Type B pancreatic cell (in vitro differentiated cells): ENCODE measurements at places on chromosomes 2 and 18. TPM values are rescaled to one million over a fixed set of nuclear protein-coding genes. Genes with fewer than 3 reads are reported as not detected.

EPHA4 gene
- total RNA-seq: 78.3 and 82.4 TPM in 2 replicates

NYAP2 gene
- 0.46 and 1.00 TPM in 2 replicates for total RNA-seq

OR6B2 gene
- total RNA-seq: not detected in 2 replicates

TRAF3IP1 gene
- total RNA-seq: 20.9 and 21.0 TPM in 2 replicates

DNA sequence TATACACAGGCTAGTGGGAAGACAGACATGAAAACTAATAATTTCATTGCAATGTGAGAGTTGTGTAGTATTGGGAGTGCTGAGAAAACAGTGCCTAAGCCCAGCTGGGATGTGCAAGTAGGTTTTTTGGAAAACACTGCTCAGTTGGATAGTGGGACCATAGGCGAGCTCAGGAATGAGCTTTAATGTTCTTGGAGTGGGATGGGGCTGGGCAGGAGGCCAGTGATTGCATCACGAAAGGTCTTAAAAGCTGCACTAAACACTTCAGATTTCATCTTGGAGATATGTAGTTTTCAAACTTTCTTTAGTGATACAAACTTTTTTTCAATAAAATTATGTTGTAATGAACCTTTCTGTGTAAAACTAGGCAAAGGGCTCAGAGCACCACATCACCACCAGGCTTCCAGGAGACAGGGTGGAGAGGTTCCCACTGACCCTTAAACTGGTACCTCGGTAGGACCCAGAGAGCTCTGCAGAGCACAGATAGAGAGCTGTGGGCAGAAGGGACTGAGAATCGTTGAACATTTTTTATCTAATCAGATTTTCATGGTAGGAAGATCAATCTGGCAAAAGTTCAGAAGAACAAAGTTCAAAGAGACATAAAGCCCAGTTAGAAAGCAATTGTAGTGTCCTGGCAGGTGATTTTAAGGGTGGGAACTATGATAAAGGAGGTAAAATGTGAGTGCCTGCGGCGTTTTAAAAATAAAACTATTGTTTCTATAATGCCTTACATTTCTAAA, 176.2 kb downstream of the TRABD2A start:
- no peaks in the 10 kb centered on the region for H3K4me1 ChIP-seq
- DNase-seq: no peak
- H3K36me3 ChIP-seq: peaks cover 5% of the 10 kb centered on the region
- no peaks in the 10 kb centered on the region for H3K27me3 ChIP-seq
- no peak overlapping the region for H3K27ac ChIP-seq

DNA sequence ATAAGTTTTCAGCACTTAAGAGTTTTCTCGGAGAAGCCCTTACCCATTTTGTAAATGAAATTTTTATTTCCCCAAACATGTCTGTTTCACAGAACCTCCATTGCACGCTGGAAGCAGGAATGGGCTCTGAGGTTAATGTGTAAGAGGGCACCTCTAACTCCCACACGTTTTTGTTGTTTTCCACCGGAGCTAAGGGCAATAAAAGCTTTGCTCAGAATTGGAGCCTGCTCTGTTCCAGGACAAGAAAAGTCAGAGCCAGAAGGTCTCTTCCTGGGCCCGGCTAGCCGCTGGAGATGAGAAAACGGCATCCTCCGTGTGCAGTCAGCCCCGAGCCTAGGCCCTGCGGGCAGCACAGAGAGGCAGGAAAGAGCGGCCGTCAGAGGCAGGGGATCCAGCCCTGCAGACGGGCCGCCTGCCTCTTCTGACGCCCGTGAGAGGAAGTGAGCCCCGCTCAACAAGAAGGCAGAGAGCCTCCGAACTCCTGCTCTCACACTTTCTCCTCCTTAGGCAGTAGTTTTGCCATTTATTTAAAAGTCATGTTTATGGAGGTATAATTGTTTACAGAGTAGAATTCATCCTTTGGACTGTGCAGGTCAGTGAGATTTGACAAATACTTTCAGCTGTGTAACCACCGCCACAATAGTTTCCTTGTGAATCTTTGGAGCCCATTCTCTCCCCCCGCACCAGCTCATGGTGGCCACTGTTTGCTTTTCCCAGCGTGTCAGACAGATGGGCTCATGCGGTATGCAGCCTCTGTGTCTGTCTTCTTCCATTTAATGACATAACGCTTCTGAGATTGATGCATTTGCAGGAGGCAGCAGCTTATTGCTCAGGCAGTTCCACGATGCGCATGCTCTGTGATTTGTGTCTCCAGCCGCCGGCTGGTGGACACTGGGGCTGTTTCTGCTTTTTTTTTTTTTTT, 117.3 kb downstream of the GALR1 start:
- no peak for DNase-seq
- peak overlapping the region; percentile 79 for H3K27ac ChIP-seq
- H3K27me3 ChIP-seq: peaks cover 20% of the 10 kb centered on the region
- peak overlapping the region; percentile 83 for H3K4me3 ChIP-seq

DNA sequence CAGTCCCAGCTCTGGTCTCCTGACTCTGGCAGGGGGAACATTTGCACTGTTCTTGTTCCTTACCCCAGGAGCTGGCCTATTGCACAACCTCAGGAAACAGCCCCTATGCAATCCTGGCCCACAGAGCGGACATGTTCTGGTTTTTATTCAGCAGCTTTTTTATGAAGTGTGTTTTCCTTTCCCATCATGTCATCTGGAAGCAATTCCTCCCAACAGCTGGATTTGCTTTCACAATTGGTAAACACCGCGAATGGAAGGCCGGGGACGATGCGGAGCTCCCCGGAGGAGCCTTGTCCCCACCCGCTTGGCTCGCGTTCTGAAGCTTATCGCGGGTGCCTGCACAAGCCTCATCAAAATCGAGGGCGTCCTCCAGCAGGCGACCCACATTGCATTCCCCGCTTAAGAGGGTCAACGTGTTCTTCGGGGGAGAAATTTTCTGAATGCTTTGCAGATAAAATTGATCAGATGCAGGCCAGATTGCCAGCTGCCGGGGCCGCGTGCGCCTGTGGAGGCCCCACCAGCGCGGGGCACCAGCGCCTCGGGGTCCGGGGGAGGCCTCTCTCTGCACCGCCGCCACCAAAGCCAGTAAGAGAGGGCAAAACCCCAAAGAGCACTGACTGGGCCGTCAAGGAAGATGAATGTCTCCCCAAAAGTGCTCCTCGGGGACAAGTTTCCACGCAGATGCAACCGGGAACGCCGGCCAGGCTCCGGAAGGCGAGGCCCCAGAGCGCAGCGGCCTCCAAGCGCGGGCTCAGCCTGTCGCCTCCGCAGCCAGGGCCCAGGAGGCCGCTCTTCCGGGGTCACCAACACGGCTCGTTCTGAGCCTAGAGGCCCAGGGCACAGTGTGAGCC, 60.3 kb upstream of the SP3 start:
- peaks cover 22% of the 10 kb centered on the region for H3K4me1 ChIP-seq
- DNase-seq: no peak
- H3K27me3 ChIP-seq: no peaks in the 10 kb centered on the region
- H3K27ac ChIP-seq: peak overlapping the region; percentile 77
- no peaks in the 10 kb centered on the region for H3K36me3 ChIP-seq
- peak overlapping the region; percentile 53 for H3K4me3 ChIP-seq
